ENCODE measurements at places on chromosomes 1 and 21. TPM values are rescaled to one million over a fixed set of nuclear protein-coding genes. Genes with fewer than 3 reads are reported as not detected.

Gene KRTAP12-2
- not detected for total RNA-seq

Gene CHI3L1
- total RNA-seq, result 1.7 TPM

Gene RPE65
- not detected for total RNA-seq

Gene EPHA10
- total RNA-seq, result 0.17 TPM

Gene MSH4
- 0.13 TPM for total RNA-seq

Gene SERBP1
- total RNA-seq, result 228 TPM

Gene TRIM46
- total RNA-seq, result 1.7 TPM

Gene KRTAP12-4
- not detected for total RNA-seq

Gene ELAPOR1
- 0.34 TPM for total RNA-seq

Gene KIRREL1
- 67.2 TPM for total RNA-seq

Gene MOB3C
- total RNA-seq, result 26.2 TPM

Gene ELAVL4
- total RNA-seq, result 2.2 TPM

Gene RTCA
- total RNA-seq, result 18.7 TPM

Gene KMO
- total RNA-seq, result not detected

Gene SMIM1
- 12.4 TPM for total RNA-seq

Gene TMEM52
- total RNA-seq, result 4.2 TPM

Gene HHAT
- total RNA-seq, result 0.97 TPM

Gene SAMD13
- total RNA-seq, result 0.33 TPM

Gene ACP6
- total RNA-seq, result 21.5 TPM

Gene B3GALT2
- total RNA-seq, result 0.50 TPM

Gene PIK3R3
- total RNA-seq, result 34.3 TPM

Gene CATSPER4
- total RNA-seq, result not detected

Gene C1orf56
- total RNA-seq, result 8.2 TPM

Gene GJA9
- not detected for total RNA-seq

Gene CTSE
- total RNA-seq, result not detected

Gene CHI3L2
- not detected for total RNA-seq

Gene MPL
- total RNA-seq, result 0.63 TPM

Gene RSPH1
- 0.57 TPM for total RNA-seq

Gene TMEM82
- not detected for total RNA-seq

Gene BACE2
- 55.8 TPM for total RNA-seq

Gene C1orf226
- total RNA-seq, result 3.3 TPM

Gene CCDC17
- 0.83 TPM for total RNA-seq

Gene INAVA
- not detected for total RNA-seq

Gene GRHL3
- total RNA-seq, result not detected

Gene PAQR6
- 2.9 TPM for total RNA-seq

Gene SZT2
- total RNA-seq, result 27.0 TPM

Gene RIPK4
- 1.2 TPM for total RNA-seq

Gene LBR
- 87.3 TPM for total RNA-seq

Gene HTR1D
- total RNA-seq, result not detected

Gene DAB1
- 1.3 TPM for total RNA-seq

Gene F3
- 12.6 TPM for total RNA-seq

Gene AGMAT
- not detected for total RNA-seq

Gene FCRL4
- not detected for total RNA-seq

Gene ECE1
- 63.1 TPM for total RNA-seq

Gene RCAN3
- total RNA-seq, result 6.6 TPM

All from esophagus muscularis mucosa (tissue), 4 donors.